ENCODE measurements at places on chromosomes 7 and 10.

DNA sequence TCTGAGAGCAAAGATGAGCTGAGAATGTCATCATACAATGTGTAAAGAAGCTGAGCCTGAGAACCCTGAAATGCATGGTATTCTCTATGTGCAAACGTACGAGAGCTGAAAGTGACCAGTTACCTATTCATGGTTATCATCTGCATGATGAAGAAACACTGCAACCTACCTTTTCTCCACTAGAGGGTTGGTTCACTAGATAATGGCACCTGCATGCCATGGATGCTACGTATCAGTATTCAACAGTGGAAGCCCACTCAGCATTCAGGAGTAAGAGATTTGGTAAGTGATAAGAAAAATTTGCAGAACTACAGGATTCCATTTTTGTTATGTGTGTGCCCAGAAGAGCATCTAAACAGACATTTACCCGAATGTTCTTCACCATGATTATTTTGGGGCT is 145.4 kb downstream of the PTPRN2 start:
- DNase-seq, result no peak

DNA sequence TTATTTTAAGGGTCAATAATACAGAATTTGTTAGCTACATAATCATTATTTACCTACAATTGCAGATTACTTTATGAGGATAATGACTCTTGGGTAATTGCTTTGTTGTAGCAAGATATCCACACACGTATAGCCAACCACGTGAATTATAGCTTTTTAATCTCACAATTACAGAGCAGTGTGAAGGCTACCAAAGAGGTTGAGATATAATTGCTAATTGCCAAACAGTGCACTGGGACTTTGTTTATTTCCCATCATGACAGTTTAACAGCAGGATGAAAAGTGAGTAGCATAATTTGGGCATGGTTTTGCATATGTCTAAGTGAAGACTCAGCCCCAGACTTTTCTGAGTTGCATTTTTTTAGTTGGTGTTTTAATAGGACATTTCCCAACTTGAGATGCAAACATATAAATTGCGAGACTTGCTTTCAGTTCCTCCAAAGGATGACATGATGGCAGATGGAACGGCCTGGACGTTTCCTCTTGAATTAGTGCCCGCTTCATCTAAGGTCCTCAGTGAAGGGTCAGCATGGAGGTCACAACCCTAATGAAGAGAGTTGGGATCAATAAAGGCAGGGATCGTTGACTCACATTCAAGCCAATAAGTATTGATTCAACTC is 180.7 kb upstream of the GPR26 start:
- DNase-seq, result no peak

DNA sequence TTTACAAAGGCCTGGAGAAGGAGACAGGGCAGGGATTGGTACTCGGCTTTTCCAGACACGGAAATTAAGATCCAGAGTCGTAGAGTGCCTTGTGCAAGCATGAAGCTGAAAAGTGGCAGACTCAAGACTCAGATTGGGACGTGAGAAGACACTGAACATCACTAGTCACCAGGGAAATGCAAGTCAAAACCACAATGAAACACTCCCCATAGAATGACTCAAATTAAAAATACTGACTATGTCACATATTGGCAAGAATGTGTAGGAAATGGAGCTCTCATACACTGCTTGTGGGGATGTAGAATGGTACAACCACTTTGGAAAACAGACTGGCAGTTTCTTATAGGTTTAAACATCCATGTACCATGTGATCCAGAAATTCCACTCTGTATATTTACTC is 472.0 kb downstream of the RPS24 start:
- DNase-seq, result no peak

- DNase-seq, result no peak
Observed at GRCh38 chr7:51357821-51358220, 41.2 kb upstream of the COBL start.

DNA sequence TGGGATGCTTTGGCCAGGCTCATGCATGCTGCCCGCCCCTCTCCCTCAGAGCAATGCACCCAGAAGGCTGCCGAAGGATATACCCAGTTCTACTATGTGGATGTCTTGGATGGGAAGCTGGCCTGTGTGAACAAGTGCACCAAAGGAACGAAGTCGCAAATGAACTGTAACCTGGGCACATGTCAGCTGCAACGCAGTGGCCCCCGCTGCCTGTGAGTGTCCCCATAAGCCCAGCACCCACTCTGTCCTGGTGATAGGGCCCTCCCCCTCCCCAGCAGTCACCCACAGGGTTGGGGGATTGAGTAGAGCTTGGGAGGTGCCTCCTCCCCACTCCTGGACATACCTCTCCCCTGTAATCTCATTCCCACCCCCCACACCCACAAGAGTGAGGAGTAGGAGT is 7.0 kb upstream of the MUC17 start:
- no peak for DNase-seq

- DNase-seq, result no peak
Observed at GRCh38 chr7:158468181-158468580, 119.4 kb downstream of the PTPRN2 start.

GRCh38 chr10:127123626-127124025 is 72.8 kb downstream of the INSYN2A start:
- DNase-seq, result no peak

GRCh38 chr7:30743371-30744074 is 8.4 kb upstream of the INMT start:
- DNase-seq, result no peak

- DNase-seq, result no peak
Observed at GRCh38 chr10:29039677-29040189, 249.1 kb upstream of the LYZL1 start.

DNA sequence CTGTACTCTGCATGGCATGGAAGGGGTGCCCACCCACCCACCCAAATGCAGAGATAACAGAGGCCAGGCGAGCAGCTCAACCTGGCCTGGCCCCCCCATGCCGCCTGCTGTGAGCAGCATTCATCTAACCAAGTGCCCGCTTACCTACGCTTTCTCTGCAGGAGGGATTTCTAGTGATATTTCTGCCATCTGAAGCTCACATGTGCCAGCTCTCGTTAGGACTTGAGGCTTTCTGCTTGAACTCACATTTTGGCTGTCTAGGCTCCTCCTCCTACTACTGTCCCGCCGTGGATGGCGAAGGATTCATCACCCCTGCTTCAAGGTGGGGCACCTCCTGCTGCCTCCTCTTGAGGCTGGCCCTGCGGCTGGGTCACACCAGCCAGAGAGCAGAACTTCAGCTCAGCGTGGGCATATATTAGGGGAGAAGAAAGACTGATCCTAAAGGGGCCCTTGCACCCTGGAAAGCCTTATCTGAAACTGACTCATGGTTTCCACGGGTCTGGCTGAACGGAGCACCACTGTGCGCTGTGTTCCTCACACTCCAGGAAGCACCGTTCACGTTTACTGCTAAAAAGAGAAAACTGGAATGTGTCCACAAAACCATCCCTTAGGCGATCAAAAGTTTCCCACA is 45.5 kb downstream of the CTBP2 start:
- DNase-seq, result no peak

DNA sequence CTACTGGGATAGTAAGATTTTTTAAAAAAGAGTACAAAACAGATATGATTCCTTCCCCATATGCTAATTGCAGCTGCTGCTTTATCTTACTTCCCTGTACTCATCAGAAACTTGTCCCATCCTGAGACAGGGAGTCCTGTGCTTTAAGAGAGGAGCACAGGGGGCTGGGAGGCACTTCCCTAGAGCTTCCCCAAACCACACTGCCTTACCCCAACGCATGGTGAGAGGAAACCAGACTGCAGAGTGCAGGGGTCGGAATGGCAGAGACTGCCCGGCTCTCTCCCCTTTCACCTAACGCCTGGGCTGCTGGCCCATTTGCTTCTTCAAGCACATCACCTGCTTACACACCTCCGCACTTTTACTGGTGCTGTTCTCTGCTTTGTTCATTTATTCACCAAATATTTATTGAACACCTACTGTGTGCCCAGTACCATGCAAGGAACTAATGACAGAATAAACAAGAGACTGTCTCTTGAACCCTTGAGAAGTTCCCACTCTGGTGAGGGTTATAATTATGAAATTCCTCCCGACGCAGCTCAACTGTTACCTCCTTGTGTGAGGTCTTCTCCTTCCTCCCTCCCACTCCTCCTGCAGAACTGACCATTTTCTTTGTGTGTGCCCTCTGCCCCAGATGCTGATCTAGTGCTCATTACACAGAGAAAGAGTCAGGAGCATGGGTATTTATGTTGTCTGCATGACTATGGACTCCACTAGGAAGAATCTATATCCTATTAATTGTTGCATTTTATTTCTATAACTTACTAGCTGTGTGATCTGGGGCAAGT is 289.7 kb downstream of the TCF7L2 start:
- no peak for DNase-seq

- DNase-seq, result no peak
Observed at GRCh38 chr7:141190495-141190894, 116.6 kb downstream of the TMEM178B start.

- DNase-seq, result no peak
Observed at GRCh38 chr10:77974396-77975074, 48.0 kb upstream of the DLG5 start.

DNA sequence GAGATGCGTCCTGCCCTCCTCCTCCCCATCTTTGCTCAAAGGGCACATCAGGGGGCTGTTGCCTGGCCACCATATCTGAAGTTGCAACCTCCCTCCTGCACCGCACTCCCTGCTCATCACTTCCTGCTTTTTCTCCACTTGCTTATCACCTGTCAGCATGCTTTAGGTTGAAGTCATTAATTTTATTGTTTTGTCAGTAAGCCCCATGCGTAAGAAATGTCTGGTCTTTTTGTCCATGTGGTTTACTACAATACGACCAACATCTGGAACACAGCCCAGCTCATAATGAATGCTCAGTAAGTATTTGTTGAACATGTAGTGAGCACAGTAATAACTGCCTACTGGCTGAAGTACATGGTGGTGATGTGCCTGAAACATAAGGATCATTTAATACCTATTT is 71.6 kb upstream of the GJD4 start:
- no peak for DNase-seq

- DNase-seq, result no peak
Observed at GRCh38 chr7:74399006-74399405, 54.7 kb upstream of the GTF2IRD1 start.

GRCh38 chr7:106952658-106953231 is 87.7 kb downstream of the PIK3CG start:
- DNase-seq, result no peak

GRCh38 chr7:97200018-97200417 is 82.5 kb downstream of the SDHAF3 start:
- no peak for DNase-seq

DNA sequence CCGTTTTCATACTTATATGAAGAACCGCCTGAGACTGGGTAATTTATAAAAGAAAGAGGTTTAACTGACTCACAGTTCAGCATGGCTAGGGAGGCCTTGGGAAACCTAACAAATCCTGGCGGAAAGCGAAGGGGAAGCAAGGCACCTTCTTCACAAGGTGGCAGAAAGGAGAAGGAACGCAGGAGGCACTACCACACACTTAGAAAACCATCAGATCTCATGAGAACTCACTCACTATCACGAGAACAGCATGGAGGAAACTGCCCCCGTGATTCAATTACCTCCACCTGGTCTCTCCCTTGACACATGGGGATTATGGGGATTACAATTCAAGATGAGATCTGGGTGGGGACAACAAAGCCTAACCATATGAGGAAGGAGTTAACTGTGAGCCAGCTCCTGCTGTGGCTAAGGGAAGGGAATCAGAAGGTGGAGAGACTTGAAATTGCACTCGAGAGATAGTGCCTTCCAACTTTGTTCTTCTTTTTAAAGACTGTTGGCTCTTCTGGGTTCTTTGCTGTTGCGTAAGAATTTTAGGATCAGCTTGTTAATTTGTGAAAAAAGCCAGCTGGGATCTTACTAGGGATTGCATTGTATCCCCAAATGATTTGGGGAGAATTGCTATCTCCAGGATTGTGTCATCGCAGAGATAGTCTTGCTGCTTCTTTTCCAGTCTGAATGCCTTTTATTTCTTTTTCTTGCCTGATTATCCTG is 21.0 kb downstream of the OPTN start:
- no peak for DNase-seq
